ENCODE measurements at places on chromosomes 6 and 20.
A peak's percentile ranks its signal among the peaks of the same experiment; 100 is the strongest.

DNA sequence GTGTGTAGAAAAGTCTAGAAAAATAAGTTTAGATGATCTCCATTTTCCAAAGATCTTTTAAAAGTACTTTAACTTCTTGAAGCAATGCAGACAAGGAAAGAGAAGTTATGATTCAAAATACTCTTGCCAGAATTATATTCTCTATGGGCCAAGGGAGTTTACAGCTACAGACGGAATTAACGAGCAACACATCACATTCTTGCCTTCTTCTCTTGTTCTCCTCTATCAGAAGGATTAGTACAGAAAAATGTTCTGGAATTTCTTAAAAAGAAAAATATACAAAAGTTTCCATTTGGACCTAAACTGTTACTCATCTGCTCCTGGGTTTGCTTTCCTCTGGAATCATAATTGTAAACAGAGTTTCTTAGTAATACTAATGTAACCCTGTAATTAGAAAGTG is 284.7 kb upstream of the HSF2 start:
- no peak for DNase-seq

GRCh38 chr6:116633685-116634084 is 17.4 kb downstream of the RSPH4A start:
- no peak for DNase-seq

- DNase-seq: no peak
Measured at GRCh38 chr20:39632176-39632575, 670.0 kb downstream of the DHX35 start.

DNA sequence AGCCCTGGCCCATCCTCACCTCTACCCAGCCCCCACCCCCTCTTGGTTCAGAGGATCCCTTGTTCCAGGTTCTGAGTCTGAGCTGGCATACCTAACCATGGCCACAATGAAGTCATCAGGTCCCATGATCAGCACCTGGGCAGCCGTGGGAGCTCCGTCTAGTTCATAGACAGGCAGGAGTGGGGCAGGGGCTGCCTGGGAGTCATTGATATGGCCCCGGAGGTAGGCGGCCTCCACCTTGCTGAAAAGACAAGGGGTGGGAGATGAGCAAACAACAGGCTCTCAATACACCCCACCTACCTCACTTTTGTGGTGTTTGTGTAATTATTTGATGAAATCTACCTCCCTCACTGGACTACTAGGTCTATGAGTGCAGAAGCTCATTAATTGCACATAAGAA is 20.4 kb downstream of the GGT7 start:
- no peak for DNase-seq

DNA sequence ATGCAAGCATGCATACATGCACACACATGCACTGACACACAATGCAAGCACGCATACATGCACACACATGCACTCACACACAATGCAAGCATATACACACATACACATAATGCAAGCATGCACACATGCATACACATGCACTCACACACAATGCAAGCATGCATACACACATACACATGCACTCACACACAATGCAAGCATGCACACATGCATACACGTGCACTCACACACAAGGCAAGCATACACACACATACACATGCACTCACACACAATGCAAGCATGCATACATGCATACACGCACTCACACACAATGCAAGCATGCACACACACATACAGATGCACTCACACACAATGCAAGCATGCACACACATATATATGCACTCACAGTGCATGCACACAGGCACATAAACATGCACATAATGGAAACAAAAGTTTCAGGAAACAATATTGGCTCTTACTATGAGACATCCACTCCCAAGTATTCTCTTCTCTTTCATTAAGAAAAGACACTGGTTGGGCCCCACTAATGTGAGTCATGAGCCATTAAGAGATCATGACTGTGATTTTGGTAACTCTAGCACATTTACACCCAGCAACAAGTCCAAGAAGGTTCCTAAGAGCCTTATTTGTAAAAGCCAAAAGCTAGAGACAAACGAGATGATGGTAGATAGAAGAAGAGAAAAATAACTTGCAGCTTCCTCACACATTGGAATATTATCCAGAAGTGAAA is 22.2 kb downstream of the APCDD1L start:
- DNase-seq: no peak

DNA sequence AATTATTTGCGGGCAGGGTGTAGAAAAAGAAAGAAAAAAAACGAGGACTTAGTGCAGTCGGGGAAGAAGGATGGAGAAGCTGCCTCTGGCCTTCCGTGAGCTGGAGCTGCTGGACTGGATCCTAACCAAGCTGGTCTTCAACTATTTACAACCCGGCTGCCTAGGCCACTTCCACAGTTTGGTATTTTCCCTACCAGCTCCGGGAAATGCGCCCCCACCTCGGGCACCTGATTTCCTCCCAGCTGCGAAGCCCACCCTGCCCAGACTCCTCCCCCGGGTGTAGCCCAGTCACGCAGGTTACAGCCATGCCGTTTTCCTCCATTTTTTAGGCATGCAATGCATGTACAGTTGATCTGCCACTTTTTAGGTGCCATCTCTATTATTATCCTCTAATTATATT is 21.2 kb downstream of the THEMIS start:
- no peak for DNase-seq

- no peak for DNase-seq
Measured at GRCh38 chr6:42141603-42142117, 760 bp downstream of the C6orf132 start.

DNA sequence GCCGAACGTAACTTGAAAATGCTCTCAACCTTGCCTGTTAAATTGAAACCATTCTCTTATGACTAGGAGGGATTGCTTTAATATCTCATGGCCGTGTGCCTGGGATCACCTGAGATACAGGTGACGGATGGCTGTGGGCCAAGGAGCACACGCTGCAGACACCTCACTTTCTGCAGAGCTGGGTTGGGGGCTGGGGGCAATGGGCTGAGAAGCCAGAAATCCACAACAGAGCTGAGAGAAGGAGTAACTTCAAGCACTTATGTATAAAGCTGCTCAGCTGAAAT is 170.9 kb downstream of the DTNBP1 start:
- no peak for DNase-seq

GRCh38 chr6:126947070-126947469 is 171.4 kb upstream of the RSPO3 start:
- DNase-seq: no peak

DNA sequence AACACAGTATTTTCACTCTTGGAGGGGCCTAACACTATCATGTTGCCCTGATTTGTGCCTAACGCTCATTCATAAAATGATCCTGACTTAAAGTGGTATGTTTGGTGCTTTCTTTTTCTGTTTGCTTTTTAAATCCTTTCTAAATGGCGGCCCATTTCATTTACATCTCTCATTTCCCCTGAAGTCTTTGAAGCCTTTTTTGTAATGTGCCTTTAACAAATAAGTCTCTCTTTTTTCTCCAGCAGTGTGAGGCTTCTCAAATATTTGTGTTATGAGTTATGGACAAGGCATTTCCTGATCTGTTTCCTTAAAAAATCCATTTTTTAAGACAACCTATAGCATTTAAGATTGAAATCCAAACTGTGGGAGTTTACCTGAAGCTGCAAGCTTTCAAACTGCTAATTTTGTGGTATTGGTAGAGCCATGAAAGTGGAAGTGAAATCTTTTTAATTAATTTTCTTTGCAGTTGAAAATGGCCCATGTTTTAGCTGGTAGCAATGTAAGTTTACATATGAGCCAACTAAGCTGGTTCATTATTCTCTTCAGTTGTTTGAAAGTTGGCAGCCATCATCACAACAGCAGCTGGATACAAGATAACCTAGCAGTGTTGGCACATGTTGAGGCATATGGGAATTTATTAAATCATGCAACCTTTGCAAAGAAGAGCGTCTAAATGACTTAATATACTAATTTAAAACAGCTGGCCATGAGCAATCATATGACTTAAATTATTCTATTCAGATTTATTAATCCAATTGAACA is 469.7 kb downstream of the CDKAL1 start:
- peak; percentile 12 for DNase-seq

GRCh38 chr6:6844530-6844929 is 256.0 kb downstream of the LY86 start:
- no peak for DNase-seq

GRCh38 chr20:4491643-4492042 is 230.1 kb upstream of the PRND start:
- DNase-seq: no peak

DNA sequence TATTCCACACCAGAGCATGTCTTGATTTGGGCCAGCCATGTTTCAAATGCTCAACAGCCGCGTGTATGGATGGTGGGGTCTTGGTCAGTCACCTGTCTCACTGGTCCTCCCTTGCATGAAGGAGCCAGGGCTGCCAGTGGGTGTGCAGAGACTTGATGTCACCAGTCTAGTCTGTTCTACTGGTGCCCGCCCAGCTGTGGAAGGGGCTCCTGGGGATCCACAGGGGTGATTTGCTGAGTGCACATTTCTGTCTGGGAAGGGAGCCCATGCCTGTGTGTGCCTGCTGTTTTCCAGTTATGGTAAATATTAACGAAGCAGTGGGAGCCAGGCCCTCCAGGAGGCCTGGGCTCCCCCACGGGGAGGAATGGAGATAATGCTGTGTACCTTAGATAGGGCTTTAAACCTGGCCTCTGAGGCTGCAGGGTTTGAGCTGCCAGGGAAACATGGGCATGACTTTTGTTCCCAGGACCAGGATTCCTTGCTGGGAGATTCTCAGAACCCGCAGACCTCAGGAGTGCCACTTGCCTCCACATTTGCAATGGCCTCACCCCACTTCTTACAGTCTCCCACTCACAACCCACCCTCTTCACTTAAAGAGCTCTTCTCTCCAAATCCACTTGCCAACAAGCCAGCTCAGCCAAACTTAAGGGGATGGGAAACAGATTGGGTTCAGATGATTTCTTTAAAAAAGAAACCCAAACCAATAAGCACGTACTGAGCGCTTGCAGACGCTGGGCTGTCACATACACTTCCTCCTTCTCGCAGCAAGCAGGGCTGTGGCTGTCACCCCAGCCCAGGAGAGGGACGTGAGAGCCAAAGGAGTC is 54.1 kb downstream of the VEGFA start:
- no peak for DNase-seq

- DNase-seq: no peak
Measured at GRCh38 chr6:133610227-133610840, 278.6 kb upstream of the TCF21 start.

DNA sequence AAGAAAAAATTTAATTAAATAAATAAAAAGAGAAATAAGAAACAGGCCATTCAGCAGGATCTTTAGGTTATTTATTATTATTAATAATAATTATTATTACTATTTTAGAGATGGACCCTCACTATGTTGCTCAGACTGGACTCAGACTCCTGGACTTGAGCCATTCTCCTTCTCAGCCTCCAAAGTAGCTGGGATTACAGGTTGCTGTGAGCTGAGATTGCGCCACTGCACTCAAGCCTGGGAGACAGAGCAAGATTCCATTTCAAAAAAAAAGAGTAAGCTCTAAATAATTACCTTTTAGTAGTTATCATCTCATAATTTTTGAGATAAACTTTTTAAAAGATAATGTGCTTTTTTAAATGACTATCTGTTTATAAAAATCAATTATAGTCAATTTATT is 1102.8 kb upstream of the GJE1 start:
- no peak for DNase-seq

GRCh38 chr6:33558801-33559200 is 21.3 kb downstream of the BAK1 start:
- no peak for DNase-seq

GRCh38 chr6:1311400-1312202 is at the start of gene FOXQ1:
Gene FOXQ1, plus strand, starts transcription at chr6:1312098. Its CDS starts 607 bp downstream, at chr6:1312705.
- no peak for DNase-seq

DNA sequence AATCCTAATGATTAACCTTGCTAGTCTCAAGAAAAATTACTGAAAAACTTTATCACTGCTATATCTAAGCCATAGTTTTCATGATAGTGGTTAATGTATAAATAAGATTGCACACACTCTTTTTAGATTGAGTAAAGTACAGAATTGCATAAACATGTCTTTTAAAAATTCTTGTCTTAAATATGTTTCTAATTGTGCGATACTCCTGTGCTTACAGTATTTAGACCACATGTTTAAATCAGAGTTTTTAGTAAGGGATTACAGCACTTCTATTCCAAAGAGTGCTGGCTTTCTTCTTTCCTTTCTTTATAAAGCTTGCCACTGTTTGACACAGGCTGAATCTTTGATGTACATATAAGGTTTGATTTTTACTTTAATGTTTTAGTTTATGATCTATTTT is 36.8 kb upstream of the RGS17 start:
- no peak for DNase-seq

GRCh38 chr6:114315831-114316595 is 26.8 kb downstream of the HS3ST5 start:
- peak; percentile 26 for DNase-seq

- no peak for DNase-seq
Measured at GRCh38 chr6:120620900-120621299, 713.4 kb downstream of the TBC1D32 start.

DNA sequence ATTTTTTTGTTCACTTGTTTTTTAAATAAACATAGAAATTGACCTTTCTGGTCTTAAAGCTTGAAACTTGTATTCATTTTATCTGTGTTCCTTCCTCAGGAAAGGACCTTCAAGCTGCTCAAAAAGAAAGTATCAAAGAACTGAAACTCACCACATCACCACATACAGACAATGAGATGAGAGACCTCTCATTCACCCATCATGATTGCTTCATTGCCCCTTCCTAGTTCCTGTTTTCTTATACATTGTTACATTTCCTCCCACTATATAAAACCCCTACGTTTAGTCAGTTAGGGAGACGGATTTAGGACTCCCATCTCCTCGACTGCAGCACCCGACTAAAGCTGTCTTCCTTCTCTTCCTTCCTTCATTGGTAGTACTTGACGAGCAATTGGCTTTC is 180.5 kb upstream of the OPRM1 start:
- no peak for DNase-seq

- peak; percentile 46 for DNase-seq
Measured at GRCh38 chr20:51354769-51355319, 187.7 kb downstream of the NFATC2 start.

GRCh38 chr6:13165502-13166172 is 162.7 kb downstream of the TBC1D7 start:
- DNase-seq: no peak

- no peak for DNase-seq
Measured at GRCh38 chr6:124099520-124099919, 295.9 kb downstream of the NKAIN2 start.

- DNase-seq: no peak
Measured at GRCh38 chr6:167442796-167443680, 118.2 kb downstream of the TTLL2 start.

DNA sequence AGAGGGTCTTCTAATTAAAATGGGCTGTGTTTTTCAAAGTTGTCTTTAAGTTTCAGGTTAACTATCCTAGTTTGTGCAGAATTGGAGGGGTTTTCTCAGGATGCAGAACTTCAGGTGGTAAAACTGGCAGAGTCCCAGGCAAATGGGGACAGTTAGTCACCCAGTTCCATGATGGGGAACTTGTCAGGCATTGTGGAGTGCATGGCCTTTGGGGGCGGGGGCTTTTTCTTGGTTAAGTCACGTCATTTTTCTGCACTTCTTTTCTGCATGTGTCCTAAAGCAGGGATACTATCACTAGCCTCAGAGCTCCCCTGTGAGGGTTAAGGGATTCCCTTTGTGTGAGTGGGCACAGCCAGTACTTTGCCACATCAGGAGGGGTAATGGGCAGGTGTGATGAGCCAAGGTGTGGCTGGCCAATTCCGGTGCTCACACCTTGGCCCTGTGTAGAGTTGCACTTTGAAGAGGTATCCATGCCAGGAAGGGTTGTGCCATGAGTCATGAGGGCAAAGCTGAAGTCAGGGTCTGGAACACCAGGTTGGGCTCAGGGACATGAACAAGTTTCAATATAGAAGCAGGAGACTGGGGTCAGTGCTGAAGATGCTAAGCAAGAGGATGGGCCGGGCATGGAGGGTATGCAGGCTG is 126.0 kb upstream of the RREB1 start:
- DNase-seq: no peak

GRCh38 chr20:58184984-58185383 is 43.5 kb downstream of the ANKRD60 start:
- DNase-seq: no peak

Measured in DMS153 (cell line).